ENCODE measurements at places on chromosomes 7 and 10.

GRCh38 chr7:24597014-24597413 is 23.8 kb downstream of the PALS2 start:
- DNase-seq, result no peak

DNA sequence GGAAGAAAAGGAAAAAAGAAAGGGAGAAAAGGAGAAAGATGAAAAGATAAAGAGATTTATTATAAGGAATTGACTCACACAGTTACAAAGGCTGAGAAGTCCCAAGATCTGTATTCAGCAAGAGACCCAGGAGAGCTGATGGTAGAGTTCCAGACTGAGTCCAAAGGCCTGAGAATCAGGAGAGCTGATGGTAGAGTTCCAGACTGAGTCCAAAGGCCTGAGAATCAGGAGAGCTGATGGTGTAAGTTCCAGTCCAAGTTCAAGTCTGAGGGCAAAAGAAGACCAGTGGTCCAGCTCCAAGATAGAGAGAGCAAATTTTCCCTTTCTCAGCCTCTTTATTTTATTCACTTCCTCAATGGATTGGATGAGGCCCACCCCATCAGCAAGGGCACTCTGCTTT is 97.3 kb upstream of the AOAH start:
- no peak for DNase-seq

- DNase-seq, result no peak
Measured at GRCh38 chr7:91949221-91950009, 8.8 kb downstream of the AKAP9 start.

DNA sequence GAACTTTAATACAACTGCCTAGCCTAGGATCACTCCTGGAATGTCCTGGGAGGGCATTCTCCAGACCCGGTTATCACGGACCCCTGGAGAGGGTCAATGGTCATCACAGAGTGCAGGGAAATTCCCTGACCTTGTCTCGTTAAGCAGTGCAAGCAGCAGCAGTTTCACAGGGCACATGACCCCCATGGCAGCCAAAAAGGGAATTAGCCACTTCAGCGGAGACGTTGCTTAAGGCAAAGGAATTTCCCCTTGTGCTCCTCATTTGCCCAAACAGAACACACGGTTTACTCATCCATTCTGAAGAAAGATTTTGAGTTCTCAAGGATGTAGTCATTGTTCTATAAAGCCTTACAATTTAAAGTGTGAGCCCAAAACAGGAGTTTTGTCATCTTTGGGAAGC is 260.3 kb downstream of the SNX13 start:
- peak; percentile 15 for DNase-seq

GRCh38 chr7:94417306-94417705 is 22.6 kb downstream of the COL1A2 start:
- DNase-seq, result no peak

- DNase-seq, result no peak
Measured at GRCh38 chr7:1260244-1260635, 27.6 kb downstream of the UNCX start.

DNA sequence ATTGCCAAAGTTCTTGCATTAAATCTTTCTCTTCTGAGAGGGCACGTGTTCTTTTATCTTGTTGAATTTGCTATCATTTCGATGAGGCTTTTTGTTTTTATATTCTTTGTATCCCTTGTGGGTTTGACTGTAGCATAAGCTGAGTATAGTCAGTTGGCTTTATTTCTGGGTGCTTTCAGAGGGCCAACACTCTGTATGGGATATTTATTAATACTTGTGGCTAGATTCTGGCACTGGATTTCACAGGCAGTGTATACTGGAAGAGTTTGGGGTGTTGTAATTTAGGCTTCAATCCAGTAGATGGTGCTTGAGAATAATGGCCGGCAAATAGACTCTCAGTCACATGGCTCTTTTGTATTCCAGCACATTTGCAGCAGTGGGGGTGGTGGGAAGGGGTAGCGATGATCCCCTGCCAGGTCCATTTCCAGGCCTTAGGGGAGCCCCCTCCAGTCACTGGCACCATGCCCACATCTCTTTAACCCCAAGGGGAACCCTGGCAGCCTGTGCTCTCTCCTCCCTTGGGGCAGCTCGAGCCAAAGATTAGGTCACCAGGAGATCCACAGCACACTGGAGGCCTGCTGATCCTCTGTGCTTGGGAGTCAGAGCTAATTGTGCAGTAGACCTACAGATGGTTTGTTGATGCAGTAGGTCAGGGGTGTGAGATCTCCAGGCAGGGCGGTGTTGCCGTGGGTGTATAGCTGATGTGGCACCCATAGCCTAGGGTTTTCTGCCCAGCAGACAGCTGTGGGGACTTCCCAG is 81.8 kb downstream of the PTPN20 start:
- peak; percentile 58 for DNase-seq

- no peak for DNase-seq
Measured at GRCh38 chr10:79136236-79137005, 67.7 kb downstream of the ZMIZ1 start.

DNA sequence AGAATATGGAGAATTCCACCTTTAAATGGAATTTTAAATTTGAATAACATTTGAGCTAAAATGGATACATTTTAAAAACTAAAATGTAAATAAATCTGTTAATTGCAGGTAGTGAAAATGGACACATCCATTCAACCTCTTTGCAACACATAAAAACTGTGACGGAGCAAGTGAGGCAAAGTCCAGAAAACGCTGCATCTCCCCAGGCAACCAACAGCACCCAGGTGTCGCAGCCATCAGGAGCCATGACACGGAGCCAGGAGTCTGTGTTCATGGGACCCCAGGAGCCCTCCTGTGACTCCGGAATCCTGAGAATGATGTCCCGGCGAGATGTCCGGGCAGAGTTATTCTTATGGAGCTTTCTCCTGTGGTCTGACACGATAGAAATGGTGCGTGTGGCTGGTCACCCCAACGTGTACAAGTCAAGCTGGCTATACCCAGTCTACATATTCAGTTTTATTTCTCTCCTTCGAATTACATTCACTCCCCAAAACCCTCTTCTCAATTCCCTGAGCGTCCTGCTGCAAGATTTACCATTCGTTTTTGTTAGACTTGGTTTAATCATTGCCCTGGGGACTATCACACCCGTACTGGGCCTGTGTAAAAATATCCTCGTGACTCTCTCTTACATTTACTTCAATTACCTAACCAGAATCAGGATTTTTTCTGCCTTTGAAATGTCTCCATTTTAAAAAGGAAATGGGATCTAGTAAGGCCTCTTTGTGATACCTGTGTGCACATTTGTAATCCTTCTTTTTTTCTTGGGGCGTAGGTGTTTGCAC is 13.1 kb upstream of the MRC1 start:
- no peak for DNase-seq

GRCh38 chr7:19939746-19940145 is 166.3 kb upstream of the TMEM196 start:
- no peak for DNase-seq

DNA sequence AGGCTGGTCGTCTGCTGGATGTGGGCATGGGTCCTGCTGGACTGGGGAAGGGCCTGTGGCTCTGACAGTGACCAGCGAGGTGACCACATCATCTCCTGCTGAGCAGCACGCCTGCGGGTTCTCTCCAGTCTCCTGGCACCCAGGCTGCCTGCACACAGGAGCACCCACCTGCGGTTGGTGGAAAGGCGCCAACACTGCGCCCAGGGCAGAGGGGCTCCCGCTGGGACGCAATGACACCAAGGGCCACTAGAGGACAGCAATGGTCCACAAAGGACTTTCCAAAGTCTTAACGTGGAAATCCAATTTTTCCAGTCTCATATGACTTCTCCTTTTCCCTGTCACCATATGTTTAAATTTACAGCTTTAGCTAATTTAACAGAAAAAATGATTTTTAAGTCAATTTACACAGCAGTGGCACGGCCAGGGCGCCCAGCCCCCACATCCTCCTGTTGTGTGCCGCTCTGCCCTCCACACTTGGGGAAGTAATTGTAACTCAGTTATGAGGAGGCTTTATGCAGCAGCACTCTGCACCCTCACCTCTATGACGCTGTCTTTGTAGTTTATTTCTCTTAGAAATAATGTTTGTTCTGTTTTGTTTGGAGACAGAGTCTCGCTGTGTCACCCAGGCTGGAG is 38.1 kb downstream of the CFAP46 start:
- DNase-seq, result no peak

DNA sequence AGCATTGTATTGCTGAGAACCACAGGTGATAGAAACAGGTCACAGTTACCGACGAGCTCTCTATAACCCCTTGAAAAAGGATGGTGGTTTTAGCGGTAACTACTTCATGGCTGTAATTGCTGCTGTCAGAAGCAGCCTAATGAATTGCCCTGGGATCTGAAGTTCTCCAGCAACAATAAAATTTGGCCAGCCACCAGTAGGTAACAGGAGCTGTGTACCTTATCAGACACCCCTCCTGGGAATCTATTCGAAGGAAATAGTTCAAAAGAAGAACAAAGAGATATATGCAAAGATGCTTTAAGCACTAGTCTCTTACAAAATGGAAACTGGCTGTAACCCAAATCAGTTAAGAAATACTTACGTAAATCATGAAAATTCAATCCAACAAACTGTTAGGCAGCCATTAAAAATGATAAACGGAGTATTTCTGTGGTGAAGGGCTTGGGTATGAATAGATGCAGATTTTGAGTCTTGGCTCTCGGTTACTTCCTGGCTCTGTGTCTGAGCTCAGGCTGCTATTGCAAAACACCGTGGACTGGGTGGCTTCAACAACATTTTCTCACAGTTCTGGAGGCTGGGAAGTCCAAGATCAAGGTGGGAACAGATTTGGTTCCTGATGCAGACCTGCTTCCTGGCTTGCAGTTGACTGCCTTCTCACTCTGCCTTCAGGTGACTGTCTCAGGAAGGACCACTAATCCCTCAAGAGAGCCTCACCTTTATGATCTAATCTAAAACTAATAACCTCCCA is 1.6 kb downstream of the MSRB2 start:
- DNase-seq, result no peak

- no peak for DNase-seq
Measured at GRCh38 chr10:124182088-124182541, 88.7 kb upstream of the CHST15 start.

DNA sequence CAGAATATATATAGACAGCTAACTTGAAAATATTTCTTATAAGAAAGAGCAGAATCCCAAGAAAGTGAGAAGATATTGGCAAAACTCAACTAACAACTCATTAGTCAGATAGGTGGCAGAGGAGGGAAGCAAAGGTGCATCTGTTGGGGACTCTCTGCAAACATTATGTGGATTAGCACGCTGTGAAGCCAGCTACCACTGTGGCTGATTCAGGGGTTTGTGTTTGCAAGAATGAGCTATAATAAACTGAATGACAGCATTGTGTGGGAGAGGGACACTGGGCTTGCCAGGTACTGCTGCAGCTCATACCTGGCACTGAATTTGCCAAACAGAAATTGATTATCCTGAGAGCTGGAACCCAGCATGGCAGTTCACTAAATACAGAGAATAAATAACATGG is 170.3 kb upstream of the MINDY3 start:
- DNase-seq, result no peak

DNA sequence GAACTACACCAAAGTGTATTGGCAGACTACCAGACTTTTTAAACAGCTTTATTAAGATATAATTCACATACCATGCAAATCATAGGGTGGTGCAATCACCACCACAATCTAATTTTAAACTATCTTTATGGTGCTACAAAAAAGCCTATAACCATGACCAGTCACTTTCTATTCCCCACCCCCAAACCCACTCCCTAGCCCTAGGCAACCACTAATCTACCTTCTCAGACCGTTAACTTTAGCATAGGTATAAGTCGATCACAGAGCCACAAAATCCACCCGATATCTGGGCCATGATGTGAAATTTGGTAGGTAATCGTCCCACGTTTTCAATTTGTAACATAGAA is 536 bp upstream of the POM121 start:
- DNase-seq, result no peak

DNA sequence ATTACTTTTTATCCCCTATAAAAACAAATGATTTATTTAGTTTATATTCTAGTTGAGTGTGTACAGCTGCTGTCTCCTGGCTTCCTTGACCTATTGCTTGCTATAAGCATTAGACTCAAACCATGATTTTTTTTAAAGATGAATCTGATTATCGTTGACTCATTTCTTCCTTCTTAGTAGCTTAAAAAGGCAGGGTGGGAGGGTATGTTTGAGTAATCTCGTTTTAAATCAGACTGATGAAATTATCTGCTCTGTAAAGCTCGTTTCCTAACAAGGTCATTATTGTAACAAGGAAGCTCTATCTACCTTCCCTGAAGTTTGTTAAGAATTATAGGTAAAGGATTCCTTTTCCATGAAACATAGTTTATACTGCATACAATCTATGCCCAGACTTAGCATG is 276.3 kb upstream of the KCND2 start:
- no peak for DNase-seq

GRCh38 chr7:55155351-55156117 is 136.7 kb downstream of the EGFR start:
- DNase-seq, result no peak

DNA sequence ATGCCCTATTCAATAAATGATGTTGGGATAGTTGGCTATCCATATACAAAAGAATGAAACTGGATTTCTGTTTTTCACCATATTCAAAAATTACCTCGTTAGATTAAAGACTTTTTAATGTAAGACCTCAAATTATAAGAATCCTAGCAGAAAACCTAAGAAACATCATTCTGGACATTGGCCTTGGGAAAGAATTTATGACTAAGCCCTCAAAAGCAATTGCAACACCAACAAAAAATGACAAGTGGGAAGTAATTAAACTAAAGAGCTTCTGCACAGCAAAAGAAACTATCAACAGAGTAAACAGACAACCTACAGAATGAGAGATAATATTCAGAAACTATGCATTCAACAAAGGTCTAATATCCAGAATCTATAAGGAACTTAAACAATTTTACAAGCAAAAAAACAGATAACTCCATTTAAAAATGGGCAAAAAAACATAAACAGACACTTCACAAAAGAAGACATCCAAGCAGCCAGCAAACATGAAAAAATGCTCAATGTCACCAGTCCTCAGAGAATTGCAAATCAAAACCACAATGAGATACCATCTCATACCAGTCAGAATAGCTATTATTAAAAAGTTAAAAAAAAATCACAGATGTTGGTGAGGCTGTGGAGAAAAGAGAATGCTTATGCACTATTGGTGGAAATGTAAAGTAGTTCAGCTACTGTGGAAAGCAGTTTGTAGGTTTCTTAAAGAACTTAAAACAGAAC is 309.8 kb downstream of the AHR start:
- no peak for DNase-seq

GRCh38 chr10:126463286-126463685 is 75.0 kb upstream of the ADAM12 start:
- DNase-seq, result no peak

DNA sequence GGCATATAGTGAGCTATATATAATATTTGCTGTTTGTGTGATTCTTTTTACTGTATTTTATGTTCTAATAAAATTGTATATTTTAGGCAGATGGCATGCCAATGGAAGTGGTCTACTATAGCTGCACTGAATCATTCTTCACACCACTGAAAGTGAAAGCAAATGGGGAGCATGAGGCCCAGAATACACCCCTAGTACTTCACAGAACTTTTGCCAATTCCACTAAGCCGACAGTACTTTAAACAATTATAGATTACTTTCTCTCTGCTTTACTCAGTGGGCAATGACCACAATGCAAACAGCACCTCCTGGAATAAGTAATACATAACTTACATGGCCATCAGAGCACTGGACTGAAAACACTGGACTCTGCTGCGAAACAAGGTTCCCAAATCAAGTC is 70.2 kb downstream of the ANKRD26 start:
- DNase-seq, result no peak

GRCh38 chr7:2598154-2598823 is 33.5 kb upstream of the TTYH3 start:
- DNase-seq, result no peak
